RWPE1 (cell line): ENCODE measurements at places on chromosomes 7 and 10.

GRCh38 chr7:142586611-142587010 lies 162.7 kb upstream of the PRSS1 start:
- no peak for DNase-seq

DNA sequence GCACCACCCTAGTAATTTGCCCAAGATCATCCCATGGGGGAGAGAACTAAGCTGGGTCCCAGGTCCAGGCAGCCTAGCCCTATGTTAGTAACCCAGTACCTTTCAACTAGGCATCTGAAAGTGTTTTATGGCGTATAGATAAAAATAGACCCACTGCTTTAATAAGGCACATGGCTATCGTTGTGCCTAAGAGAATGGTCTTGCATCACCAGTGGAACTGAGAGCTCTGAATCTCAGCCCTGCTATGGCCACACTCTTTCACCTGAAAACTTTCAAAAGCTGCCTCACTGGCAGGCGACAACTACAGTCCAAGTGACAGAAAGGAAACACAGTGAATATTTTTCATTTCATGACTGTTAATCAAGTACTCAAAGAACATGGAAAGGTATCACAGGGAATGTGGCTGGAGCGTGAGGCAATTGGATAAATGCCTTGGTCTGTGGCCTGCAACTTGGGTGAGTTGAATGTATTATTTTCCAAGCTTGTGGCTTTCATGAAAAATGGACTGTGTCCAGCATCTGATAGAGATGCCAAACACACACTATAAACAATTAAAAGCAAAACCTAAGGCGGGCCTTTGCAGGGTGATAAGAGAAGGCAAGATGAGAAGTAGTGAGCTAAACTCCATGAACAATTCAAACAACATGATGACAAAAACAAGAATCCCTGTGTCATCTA lies 18.0 kb upstream of the SFMBT2 start:
- no peak for DNase-seq

DNA sequence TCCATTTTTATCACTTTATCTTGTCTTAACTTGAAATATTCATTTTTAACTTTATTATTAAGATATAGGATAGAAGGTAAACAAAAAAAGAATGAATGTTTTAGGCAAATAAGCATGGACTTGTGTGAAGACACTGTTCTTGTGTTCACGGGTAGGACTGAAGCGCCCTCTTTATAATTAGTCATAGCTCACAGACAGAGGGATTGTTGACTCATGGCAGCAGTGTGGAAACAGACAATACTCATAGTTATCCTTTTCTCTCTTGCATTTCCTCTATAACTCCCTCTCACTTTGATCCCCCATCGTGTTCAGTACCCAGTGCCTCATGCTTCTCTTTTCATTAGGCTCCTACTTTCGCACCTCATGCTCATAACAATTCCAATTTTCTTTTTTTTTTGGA lies 731.8 kb downstream of the PHTF2 start:
- DNase-seq, result peak; percentile 14

- DNase-seq, result peak; percentile 42
These were observed 380.9 kb downstream of the LRRTM3 start for GRCh38 chr10:67306588-67307205.

DNA sequence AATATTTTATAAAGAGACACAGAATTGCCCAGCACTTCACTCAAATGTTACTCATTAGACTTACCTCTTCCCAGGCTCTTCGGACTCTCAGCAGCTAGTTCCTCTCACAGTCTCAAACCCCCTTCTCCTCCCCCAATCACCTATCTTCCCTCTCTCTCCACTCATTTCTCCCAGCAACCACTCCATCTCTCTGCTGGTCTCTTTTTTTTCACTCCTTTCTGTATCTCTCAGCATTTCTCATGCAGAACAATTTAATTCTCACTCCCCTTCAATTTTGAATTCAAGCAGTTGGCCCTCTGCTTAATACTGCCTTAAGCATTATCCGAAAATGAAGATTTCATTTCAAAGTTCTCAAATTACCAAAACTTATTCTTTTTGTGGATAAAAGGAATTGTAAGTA lies 34.4 kb upstream of the CAV2 start:
- DNase-seq, result no peak

GRCh38 chr7:91383053-91383904 lies 119.0 kb downstream of the FZD1 start:
- DNase-seq, result no peak

DNA sequence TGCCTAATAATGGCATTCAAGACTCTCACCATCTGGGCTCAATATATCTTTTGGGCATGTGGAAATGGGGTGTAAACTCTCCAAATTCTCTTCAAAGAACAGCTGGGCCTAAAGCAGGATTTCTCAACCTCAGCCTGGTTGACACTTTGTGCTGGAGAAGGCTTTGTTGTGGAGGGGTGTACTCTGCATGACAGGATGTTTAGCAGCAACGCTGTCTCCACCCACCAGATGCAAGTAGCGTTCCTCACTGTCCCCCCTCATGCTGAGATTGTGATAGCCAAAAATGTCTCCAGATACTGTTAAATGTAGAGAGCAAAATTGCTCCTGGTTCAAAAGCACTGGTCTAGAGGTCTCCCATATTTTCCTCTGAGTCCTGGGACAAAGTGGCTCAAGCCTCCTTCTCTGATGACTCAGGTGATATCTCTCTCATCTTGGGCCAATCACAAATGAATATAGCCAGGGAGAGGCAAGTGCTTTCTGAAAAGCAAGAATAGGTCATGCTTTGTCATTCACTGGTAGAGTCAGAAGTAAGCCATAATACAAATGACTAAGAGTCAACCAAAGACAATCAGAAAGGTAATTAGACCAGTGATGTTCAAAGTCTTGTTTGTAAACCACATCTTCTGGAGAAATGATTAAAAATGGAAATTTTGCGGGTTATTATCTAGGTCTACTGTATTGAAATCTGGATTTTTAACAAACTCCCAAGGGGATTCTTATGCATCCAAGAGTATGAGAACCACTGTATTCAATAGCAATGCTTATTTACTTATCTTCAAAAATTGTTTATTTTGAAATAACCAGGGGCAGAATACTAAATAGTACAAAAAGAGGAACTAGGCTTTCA lies 330.8 kb downstream of the PTEN start:
- DNase-seq, result peak; percentile 32

- no peak for DNase-seq
These were observed 324.3 kb downstream of the PTPRN2 start for GRCh38 chr7:158263110-158263963.

DNA sequence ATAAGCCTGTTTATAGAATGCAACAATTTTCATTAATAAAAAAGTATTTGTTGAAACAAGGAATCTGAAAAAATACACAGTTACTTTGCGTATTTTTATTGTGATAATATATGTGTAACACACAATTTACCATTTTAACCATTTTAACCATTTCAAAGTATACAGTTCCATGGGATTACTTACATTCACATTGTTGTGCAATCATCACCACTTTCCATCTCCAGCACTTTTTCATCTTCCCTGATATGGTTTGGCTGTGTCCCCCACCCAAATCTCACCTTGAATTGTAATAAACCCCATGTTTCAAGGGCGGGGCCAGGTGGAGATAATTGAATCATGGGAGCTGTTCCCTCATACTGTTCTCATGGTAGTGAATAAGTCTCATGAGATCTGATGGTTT lies 61.3 kb upstream of the GLCCI1 start:
- DNase-seq, result no peak

DNA sequence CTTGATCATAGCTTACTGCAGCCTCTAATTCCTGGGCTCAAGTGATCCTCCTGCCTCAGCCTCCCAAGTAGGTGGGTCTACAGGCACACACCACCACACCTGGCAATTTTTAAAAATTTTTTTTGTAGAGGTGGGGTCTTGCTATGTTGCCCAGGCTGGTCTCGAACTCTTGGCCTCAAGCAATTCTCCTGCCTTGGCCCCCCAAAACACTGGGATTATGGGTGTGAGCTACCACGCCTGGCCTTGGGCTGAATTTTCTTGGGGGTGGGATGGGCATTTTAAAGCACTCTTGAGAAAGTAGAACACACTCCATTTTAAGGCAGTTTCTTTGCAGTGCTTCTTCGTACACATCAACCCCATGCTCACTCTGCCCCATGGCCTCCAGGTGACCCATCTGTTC lies 28.7 kb downstream of the TBXAS1 start:
- no peak for DNase-seq

- DNase-seq, result peak; percentile 60
These were observed 26.5 kb downstream of the NUB1 start for GRCh38 chr7:151368136-151368571.

DNA sequence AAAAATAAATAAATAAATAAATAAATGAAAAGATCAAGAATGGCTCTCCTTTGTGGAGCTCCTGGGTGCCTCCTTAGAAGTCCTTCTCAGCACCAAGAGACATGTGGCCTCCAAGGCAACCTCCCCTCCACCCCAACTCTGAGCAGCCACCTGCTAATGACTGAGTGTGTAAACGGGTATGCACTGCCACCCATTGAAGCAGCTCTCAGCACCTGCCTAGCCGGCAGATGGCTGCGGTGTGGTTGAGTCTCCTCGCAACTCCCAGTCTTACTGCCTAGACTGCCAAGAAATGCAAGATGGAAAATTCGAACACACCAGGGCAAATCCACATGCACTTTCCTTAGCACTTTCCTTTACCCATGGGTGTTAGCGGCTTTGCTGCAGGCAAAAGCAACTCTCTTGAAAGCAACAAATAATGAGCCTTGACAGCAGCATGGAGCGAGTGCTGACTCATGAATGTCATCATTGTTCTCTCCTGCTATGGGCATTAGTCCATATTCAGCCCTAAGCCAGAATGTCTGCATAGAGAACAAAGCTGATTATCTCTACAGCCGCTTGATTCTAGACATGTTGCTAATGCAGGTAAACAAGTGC lies 913.9 kb upstream of the AUTS2 start:
- DNase-seq, result no peak

GRCh38 chr7:83643012-83643411 lies 5.9 kb downstream of the SEMA3E start:
- no peak for DNase-seq

- no peak for DNase-seq
These were observed 67.8 kb downstream of the TBX20 start for GRCh38 chr7:35185908-35186731.

- DNase-seq, result no peak
These were observed 194.5 kb upstream of the AHR start for GRCh38 chr7:17103984-17104383.

- no peak for DNase-seq
These were observed 113.8 kb downstream of the COL28A1 start for GRCh38 chr7:7421826-7422225.

DNA sequence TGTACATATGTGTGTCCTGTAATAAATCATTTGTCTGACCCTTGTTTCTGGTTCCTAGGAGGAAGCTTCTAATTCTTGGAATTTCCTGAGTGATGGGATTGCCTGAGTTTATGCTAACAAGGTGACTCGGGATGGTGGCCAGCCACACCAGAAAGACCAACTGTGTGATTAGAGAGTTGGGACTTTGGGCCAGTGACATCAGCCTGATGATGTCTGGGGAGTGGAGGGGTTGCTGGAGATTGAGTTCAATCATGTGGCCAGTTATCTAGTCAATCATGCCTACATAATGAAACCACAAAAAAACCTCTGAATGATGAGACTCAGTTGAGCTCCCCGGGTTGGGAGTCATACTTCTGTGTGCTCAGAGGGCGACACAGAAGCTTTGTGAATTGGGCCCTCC lies 23.5 kb upstream of the CARD11 start:
- no peak for DNase-seq

DNA sequence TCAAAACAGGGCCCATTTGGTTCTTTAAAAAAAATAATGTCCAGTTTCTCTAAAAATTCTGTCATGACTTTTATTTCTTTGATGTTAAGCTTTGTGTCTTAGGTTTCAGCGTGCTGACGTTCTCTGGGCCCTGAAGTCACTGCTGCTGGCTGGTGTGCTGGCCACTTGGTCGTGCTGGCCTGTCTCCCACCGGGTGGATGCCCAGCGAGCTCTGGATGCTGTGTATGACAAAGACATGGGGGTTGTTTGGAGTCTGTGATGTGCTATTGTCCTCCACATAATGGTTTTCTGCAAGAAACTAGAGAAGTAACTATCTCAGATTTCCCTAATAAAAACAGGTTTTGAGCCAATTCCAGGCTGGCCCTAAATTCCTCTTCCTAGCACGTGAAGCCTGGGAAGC lies 9.5 kb upstream of the IDI2 start:
- DNase-seq, result no peak

DNA sequence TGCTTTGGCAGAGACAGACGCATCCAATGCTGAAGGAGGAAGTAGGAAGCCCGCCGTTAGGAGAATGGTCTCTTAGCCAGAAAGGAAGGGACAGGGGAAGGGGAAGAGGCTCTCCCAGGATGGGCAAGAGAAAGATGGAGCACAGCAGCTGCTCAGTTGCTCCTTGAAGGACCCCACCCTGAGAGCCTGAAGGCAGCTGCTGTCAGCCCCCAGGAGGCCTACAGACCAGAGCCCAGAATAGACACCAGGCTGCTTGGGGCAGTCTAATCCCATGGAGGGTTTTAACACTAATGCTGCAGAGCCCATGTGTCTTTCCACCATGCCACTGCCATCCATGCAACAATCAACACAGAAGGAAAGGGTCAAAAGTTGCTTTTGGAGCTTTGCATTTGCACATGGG lies 3.5 kb upstream of the C7orf33 start:
- no peak for DNase-seq

DNA sequence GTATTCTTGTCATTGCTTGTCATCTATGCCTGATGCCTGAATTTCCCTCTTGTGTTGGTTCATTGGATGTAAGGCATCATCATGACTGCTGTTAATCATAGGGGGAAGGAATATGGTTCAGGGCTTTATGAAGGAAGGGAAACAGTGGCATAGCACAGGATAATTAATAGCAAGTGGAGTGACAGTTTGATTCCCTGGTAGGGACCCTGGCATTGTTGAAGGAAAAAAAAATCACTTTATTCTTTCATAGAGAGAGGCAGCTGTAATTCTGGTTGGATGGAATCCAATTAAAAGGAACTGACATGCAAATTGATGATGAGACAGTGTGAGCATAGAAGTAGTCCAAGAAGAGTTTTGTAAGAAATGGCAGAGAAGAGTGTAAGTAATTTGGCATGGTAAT lies 121.4 kb downstream of the AUTS2 start:
- DNase-seq, result no peak
